ENCODE measurements at places on chromosomes 11 and 22.

GRCh38 chr22:21734540-21735199 lies 924 bp downstream of the YPEL1 start:
- no peak for DNase-seq

DNA sequence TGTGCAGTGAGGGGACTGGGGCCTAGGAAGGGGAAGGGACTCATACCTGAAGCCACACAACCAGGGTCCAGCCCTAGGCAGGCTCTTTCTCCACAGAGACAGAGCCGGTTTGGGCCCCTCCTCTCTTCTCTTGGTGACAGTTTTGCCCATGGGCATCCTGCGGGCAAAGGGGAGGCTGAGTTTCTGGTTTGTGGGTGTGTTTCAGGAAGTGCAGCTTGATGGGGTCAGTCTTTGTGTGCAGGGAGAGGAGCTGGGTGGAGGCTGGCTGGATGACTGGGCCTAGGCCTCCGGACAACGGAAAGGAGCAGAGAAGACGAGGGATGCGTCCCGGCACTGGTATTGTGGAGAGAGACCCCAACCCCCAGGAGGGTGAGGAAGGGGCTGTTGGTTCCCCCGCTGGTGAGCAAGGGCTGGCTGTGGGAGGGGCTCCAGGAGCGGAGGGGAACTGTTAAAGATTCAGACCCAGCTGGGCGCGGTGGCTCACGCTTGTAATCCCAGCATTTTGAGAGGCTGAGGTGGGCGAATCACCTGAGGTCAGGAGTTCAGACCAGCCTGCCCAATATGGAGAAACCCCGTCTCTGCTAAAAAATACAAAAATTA lies 23.4 kb upstream of the CELSR1 start:
- no peak for DNase-seq

GRCh38 chr11:26995701-26996460 lies 2.0 kb downstream of the FIBIN start:
- no peak for DNase-seq

- DNase-seq, result no peak
These were observed 2.9 kb upstream of the ALX4 start for GRCh38 chr11:44312876-44313275.

DNA sequence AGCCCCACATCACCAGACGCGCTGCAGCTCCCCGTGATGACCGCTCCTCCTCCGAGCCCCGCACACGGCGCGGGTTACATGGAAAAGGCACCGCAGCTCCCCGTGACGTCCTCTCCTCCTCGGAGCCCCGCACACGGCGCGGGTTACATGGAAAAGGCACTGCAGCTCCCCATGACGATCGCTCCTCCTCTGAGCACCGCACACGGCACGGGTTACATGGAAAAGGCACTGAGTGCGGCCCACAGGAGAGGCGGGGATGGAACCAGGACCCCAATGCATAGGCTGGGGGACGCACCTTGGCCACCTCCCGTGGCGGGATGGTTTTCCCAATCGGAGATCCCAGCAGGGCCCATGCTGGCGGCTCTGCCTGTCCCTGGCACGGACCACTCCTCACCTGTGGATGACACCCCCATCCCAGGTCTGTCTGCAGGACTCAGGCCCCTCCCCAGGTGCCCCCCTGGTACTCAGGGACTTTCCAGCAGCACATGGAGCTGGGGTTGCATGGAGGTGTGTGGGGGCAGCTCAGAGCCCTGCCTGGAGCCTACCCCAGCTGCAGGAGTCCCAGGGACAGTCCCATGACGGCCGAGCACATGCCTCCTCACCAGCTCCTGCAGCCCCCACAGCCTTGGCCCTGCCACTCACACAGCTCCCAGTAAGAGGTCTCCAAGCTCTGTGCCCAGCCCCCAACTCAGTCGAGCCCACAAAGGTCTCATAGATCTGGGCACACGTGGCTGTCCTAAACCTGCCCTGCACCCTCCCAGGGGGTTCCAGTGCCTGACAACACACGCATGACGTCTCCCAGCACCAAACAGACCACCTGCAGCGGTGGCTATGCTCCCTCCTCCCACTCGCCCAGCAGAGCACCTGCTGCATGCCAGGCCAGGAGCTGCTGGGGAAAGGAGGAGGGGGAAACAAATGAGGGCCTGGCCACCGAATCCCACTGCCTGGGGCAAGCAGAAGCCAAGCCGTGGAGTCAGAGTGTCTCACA lies 166.6 kb downstream of the BRD1 start:
- no peak for DNase-seq

DNA sequence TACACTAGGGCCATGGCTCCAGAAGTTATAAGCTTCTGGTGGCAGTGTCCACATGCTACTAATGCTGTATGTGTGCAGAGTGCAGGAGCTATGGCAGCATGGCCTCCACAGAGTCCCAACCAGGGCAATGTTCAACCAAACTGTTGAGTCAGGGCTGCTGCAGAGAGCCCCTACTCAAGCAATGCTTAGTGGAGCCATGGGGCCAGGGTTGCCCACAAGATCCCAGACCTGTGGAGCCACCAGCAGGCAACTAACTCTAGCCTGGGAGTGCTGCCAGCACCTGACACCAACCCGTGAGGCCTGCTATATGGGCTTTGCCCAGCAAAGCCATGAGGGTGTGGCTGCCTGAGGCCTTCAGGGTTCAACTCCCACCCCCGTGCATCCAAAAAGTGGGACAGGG lies 655.2 kb downstream of the TBC1D22A start:
- no peak for DNase-seq

GRCh38 chr11:114166362-114166761 lies 106.9 kb downstream of the ZBTB16 start:
- DNase-seq, result no peak
